GM23248 (cell line): ENCODE measurements at places on chromosomes 7 and 10.

DNA sequence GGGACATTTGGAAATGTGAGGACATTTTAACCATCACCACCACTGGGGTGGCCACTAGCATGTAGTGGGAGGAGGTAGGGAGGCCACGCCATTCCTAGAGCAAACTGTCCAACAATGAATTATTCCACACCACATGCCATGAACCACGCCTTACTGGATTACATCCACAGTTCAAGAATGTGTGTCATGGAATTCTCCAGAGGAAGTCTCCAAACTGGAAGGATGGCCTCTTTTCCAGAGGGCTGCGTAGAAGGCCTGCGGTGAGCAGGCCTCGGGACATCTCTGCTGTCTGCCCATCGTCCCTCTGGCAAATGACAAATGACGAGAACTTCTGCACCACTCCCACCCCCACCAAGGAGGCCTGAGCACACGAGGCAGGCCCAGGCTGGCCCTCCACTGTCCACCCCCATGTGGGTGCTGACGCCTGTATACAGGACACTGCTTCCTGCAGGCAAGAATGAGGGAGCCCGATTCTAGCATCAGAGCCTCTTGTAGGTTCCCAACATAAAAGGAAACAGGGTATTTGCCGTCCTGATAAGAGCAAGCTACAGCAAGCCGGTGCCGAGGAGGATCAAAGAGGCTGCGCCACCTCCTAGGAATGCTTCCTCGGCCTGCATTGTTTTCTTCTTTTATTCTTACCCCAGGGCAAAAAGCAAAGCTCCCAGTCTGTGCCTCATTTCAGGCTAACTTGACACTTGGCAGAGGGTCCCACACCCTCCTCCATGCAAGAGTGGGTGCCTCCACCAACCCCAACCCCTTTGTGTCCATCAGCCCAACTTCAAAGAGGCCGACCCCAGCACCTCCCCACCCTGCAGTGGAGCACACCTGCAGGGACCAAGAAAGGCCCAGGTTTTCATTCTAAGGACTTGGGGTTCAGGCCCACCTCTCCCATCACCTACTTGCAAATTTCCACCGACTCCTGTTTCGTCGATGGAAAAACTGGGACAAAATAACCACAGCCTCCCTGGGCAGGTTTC is 23.9 kb downstream of the TNS3 start:
- DNase-seq, result peak; percentile 86

- DNase-seq, result no peak
These were observed 300.6 kb downstream of the GFRA1 start for GRCh38 chr10:115972426-115972825.

GRCh38 chr10:103712898-103713498 is 142.4 kb downstream of the SH3PXD2A start:
- peak; percentile 81 for DNase-seq

- DNase-seq, result peak; percentile 20
These were observed 194.0 kb upstream of the PRPS1L1 start for GRCh38 chr7:18221377-18222293.

DNA sequence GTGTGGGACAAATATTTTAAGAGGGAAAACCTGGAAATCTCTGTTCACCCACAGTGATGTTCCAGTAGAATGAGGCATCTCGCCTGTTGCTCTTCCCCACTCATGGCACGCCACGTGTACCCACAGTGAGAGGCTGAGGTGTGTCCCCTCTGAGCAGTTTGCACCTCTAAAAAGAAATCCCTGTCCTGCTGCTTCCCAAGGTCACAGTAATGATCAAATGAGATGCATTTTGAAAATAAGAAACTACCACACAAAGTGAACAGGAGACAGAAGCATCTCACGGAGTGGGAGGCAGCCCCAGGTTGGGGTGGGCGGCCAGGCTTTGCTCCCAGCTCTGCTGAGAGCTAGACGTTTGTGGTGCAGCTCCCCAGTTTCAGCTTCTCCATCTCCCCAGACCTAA is 12.4 kb upstream of the ZNF777 start:
- DNase-seq, result no peak

- no peak for DNase-seq
These were observed 964.6 kb upstream of the CELF2 start for GRCh38 chr10:10053051-10053450.

DNA sequence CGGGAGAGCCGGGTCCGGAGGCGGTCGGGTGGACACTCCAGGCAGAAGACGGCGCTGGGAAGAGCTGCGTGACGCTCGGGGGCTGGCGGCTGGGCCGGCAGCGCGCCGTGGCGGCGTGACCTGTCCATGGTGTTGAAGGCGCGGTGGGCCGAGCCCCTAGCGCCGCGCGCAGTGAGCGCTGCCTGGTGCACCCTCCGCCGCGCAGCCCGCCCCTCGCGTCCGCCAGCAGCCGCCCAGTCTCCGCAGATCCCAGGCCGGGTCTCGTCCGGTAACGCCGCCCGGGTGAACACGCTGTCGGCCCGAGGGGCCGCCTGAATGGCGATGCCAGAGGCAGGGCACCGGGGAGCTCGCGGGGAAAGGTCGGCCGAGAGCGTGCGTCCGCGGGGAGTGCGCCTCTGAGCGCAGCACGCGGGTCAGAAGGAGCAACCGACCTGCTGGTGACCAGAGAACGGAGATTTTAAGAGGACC is 657 bp upstream of the TMEM178B start:
- DNase-seq, result peak; percentile 73

DNA sequence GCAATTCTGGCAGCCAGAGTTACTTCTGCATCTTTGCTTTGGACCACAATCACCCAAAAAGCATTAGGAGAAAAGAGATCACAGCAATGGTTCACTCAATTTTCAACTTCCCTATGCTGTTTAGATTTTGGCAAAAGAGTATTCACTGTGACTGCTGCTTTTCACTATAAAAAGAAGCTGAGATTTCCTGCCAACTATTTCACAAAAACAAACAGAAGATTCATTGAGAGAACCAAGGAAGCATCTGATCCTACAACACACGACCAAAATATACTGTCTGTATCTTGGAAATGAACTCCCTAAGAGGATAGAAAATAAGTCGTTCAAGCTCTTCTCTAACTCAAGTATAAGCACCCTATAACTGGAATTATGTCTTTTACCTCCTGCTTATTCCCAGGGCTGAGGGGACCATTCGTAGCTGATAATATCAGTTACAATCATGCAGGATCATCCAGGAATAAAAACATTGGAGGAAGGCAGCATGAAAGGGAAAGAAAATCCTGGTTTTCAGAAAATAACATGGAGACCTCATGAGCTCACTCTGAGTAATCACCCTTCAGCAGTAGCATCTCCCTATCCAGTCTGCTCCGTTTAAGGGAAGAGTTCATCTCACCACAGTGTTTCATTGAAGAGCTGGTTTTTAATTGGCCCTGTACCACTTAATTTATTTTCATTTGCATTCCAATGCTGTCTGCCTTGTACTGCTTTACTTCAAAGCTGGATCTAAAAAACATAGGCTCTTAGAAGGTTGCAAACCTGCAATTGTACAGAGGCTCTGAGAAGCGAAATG is 256.2 kb downstream of the PAXIP1 start:
- no peak for DNase-seq

GRCh38 chr10:113183573-113183972 is 233.5 kb downstream of the TCF7L2 start:
- DNase-seq, result no peak

DNA sequence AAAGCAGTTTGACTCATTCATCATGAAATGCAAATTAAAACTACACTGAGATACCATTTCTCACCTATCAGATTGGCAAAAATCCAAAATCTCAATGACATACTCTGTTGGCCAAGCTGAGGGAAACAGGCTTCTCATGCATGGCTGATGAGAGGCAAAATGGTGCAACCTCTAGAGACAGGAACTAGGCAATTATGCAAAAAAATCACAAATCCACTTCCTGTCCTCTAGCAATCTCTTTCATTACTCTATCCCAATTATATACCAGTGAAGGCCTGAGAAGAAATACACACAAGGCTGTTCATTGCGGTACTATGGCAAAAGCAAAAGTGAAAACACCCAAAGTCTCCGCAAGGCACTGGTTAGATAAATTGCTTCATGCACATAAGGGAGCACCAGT is 25.9 kb upstream of the PTPRN2 start:
- DNase-seq, result peak; percentile 10

DNA sequence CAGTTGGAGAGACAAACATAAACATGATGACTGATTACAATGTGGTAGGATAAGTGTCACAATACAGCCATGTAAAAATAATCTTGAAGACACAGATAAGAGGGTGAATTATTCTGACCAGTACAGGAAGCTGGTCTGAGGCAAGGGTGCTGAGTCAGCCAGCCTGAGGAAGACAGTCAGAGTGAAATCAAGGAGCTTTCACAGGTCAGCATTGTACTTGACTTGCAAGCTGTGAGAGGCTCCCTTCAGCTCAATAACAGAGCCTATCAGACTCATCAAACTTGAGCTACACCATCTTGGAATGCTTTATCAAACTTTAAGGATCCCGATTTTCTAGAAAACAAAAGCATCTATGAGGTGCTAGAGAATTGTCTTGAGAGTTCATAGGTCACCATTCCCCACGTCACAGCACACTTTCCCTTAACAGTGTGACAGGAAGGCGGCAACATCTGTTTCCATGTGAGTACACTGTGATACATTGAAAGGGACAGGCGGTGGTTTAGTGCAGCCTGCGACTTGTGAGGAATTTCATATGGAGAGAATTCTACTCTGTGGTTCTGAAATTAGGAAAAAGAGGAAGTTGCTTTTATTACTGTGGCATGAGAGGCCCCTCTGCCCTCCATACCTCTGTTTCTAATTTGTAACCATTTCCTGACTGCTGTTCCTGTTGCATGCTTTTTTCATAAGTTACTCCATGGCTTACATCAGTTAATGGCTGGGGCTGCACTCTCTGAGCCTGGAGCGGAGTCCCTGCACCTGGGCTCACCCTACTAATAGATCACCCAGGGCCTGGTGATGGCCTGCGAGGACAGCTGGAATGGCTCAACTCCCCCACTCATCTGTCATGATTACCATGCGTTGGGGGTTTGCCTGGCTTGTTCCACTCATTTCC is 417.1 kb downstream of the SUGCT start:
- peak; percentile 82 for DNase-seq

DNA sequence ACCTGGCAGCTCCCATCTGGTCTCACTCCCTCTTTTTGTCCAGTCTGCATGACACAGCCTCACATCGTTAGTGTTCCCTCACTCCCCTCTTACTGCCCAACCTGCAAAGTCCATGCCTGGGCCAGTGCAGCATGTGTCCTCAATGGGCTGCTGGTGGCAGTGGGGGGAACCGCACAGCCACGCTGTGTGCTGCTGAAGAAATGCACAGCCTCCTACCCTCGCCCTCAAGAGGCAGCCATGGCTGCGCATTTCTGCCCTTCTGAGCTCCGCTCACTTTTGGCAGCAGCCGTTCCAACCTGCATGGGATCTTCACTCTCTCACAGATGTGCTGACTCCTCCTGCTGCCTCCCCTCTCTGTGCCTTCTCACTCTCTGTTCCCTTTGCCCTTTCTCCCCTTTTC is 103.4 kb downstream of the EGFR start:
- no peak for DNase-seq

GRCh38 chr7:47039904-47040303 is 542.0 kb downstream of the TNS3 start:
- peak; percentile 81 for DNase-seq

DNA sequence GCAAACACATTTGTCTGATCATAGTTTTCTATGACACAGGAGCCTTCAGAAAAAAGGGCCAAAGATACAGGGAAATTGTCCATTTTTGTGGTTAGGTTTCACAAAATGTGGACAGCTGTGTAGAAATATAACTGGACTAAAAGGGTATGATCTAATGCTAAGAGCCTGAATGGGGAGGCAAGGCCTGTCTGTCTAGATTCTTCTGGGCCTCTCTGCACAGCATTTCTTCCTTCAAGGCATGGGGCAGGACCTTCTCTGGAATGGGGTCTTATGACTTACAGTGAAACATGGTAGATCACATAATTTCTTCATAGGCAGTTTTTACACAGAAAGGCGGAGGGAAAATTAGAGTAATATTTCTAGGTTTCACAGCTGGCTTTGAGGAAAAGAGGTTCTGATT is 795.7 kb downstream of the GRID1 start:
- DNase-seq, result no peak

DNA sequence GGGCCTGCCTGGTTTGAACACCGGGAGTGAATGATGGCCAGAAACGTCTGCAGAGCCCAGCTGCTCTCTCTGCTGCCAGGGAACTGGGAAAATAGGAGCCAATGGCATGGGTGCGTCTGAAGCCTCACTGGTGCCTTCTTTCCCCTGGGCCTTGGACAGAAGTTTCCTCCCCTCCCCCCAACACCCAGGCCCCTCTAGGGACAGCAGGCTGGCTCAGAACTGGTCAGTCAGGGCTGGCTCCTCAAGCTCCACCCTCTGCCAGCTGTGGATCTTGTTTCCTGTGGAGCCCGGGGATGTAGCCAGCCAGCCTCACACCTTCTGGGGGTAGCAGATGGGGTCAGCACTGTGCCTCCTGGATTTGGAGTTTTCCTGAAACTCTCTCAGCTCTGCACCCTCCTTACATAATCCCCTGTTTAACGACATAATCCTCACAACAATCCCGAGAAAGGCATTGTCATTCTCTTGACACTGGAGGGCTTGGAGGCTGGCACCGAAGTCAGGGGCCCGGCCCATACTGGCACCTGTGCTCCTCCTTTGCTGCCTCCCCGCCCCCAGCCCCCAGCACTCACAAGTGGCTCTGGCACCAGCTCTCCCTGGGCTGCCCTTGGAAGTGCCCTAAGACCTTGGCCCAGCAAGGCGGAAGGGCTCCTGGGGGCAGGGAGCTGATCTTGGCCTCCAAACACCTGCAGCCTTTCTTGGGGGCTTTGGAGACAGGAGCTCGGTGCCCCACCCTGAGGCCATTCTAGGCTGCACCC is 5.7 kb downstream of the LDB3 start:
- DNase-seq, result no peak

- DNase-seq, result no peak
These were observed 28.9 kb upstream of the BMPR1A start for GRCh38 chr10:86727470-86727869.

- no peak for DNase-seq
These were observed 13.7 kb downstream of the CDHR1 start for GRCh38 chr10:84208023-84208422.

DNA sequence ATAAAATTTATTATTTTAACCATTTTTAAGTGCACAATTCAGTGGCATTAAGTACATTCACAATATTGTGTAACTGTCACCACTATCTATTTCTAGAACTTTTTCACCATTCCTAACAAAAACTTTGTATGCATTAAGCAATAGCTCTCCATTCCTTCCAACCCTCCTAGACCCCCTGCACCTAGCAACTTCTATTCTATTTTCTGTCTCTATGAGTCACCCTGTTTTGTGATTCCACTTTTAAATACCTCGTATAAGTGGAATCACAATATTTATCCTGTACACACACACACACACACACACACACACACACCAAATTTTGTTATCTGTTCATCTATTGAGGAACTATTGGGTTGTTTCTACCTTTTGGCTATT is 89.2 kb downstream of the ARID5B start:
- peak; percentile 18 for DNase-seq
